Activated CD4-positive, alpha-beta T cell treated with anti-CD3 and anti-CD28 coated beads, Interleukin-2, amount 50 U/mL, for 24 hours (primary cell): ENCODE measurements at places on chromosomes 2 and 18.

- DNase-seq = no peak
Observed at GRCh38 chr2:122315306-122315705, 559.9 kb downstream of the TSN start.

- DNase-seq = no peak
Observed at GRCh38 chr2:224523626-224524577, 61.3 kb downstream of the CUL3 start.

GRCh38 chr18:75723521-75724340 is 296.2 kb upstream of the SMIM21 start:
- DNase-seq = no peak

GRCh38 chr2:122875091-122875865 is 1119.8 kb downstream of the TSN start:
- DNase-seq = no peak

DNA sequence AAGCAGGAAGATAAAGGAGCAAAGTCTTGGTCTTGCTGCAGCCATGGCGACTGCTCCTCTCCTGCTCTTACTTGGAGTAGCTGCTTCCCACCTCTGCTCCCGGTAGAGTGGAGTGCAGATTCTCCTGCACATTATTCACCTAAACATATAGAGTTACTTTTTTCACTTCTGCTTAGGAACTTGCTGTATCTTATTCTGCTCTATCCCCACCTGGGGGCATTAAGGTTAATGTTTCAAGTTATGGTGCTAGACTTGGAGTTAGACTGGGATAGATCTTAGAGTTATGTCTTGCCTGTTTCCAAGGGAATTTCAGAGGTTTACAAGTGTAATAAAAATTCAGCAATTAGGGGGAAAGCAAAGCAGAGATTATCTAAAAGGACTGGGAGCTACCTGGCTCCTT is 144.2 kb downstream of the SETBP1 start:
- DNase-seq = no peak

- DNase-seq = no peak
Observed at GRCh38 chr2:144097440-144098225, 422.3 kb downstream of the ZEB2 start.

DNA sequence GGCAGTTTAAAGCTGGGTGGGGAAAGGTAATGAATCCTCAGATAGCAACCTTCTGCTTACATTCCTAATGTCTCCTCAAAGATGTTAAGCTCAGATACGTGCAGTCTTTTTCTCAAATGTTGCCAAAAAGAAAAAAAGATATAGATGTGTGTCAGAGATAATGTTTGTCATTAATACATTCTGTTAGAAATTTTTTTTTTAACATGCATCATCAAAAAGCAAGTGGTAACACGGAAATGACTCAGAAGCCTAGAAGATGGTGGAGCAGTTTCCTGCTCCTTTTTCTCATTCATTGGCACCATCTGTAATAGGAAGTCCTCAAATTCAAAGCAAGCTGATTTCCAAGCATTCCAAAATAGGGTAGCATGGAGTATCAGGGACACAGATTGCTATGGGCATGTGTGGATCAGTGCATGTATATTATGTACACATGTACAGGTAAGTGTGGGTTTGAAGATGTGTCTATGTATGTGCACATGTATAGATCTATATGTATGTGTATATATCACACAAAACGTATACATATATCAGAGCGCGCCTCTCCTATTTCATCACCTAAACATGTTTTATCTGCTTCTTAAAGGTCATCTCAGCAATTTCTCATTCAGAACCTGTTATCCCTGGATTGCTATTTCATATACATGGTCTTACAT is 79.9 kb upstream of the ITGB6 start:
- DNase-seq = no peak

- no peak for DNase-seq
Observed at GRCh38 chr2:227939271-227940027, 68.0 kb downstream of the DAW1 start.

DNA sequence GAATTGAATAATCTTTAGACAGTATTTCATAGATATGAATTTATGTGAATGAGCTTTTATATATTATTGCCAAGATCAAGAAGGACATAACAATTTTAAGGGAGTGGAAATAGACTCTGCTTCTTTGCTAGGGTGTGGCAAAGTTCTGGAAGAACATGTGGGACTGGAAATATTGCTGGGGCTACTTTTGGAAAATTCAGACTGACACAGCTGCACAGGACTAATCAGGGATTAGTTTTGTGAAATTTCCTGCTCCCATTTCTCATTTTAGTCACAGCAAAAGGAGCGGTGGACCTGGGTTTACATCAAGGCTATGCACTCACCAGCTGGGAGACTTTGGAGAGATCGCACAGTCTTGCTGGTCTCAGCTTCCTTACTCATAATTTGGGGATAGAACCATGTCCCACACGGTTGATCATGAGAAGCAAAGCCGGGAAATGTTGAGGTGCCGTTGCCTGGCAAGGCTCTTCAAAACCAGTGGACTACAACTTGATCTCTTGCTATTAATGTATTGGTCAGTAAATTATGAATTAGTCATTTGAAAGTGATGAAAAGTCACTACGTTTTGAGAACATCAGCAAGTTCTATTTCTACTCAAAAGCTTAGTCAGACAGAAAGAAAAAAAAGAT is 42.4 kb downstream of the IL1RL2 start:
- DNase-seq = no peak

DNA sequence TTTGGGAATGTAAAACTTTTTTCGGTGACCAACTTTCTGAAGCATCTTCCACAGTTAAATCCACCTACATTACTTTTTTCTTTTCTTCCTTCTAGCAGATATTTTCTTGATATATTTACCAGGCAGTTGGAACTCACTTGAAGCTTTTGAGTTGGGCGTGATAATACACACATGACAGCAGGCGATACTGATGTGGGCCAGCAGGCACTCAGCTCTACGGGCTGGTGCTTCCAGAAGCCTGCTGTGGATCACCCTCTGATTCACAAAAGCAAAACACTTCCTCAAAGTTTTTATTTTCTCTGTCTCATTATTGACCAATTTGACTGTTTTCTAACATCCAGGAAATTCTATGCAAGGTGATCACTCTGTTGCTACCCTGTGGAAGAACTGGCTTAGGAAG is 22.9 kb downstream of the GRHL1 start:
- no peak for DNase-seq

GRCh38 chr2:117321816-117322215 is 492.7 kb upstream of the DDX18 start:
- no peak for DNase-seq

GRCh38 chr2:133667085-133667484 is 98.8 kb upstream of the NCKAP5 start:
- no peak for DNase-seq

DNA sequence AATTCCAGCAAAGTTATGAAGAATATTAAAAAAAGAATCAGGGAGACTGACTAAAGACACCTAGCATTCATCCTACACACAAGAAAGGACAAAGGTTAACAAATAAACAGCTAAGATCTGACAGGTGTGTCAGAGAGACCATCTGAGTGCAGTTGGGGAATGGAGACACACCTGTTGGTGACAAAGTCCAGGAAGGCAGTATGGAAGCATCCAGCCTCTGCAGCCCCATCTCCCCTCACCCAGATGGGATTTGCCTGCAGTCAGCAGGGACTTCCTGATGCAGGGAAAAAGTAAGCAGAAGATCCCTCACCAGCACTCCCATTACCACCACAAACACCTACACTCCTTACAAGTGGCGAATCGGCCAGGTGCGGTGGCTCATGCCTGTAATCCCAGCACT is 37.9 kb downstream of the USP34 start:
- DNase-seq = no peak

DNA sequence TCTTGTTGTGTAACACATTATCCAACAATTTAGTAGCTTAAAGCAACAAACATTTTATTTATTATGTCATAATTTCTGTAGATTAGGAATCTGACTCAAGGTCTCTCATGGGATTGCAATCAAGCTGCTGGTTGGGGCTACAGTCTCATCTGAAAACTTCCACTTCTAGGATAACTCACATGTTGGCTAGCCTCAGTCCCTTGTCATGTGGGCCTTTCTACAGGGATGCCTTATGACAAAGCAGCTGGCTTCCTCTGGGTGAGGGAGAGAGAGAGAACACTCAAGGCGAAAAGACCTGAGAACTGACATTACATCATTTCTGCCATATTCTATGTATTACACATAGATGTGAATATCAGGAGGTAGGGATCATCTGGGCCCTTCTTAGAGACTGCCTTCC is 317.9 kb upstream of the VRK2 start:
- DNase-seq = no peak

DNA sequence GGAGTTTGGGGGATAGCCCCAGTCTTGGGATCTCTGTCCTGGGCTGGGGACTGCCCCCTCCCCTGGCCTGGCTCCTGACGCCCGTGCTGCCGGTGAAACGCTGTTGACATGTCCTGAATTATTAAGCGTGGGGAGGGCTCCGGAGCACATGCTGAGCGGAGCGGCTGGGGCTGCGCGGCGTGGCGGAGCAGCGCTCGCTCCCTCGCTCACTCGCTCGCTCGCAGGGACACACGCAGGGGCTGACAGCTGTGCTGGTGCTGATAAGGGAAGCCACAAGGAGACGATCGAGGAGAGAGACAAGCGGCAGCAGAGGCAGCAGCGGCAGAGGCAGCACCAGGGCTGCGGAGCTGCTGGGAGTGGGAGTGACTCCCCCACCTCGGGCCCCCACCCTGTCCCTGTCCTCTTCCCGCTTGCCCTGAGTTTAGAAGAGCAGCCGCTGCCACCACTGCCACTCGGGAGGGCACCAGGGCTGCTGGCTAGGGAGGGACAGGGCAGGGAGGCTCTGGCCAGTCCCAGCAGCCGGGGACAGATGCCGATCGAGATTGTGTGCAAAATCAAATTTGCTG is at the start of gene ASIC4:
TSS of gene ASIC4 (plus strand) at position 287 of the 566 bp plus-strand sequence. CDS start at position 530, 243 bp downstream.
- no peak for DNase-seq

GRCh38 chr2:6835467-6835866 is 30.2 kb downstream of the CMPK2 start:
- DNase-seq = no peak

GRCh38 chr18:54161267-54161666 is 63.2 kb downstream of the MBD2 start:
- no peak for DNase-seq

GRCh38 chr2:226411205-226411604 is 388.4 kb downstream of the IRS1 start:
- DNase-seq = no peak
